OCI-M1 (cell line): ENCODE measurements at places on chromosomes 4 and X.
A peak's percentile ranks its signal among the peaks of the same experiment; 100 is the strongest.

- DNase-seq = no peak
Observed at GRCh38 chr4:89344571-89344970, 37.0 kb upstream of the GPRIN3 start.

DNA sequence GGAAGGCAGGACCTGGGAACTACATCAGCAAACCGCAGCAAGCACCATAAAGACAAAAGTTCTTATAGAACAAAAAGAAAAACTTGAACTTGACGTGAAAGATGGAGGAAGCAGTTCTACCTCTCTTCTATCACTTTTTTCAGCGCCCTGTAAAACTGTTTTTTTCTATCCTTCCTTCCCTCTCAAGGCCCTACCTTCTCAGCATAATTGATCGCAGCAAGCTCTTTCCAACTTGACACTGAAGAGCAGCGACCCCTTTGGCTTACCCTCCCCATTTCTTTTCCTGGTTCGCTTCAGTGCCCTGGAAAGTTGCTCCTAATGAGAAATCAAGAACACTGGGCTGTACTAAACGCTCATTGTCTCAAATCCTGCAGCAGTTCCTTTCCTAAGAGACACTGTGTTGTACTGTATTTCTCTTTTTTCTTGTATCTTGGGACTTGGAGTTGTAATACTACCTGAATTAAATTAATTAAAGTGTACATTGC lies 150.6 kb upstream of the SLC4A4 start:
- peak; percentile 39 for DNase-seq

- peak; percentile 24 for DNase-seq
Observed at GRCh38 chr4:37666625-37667071, 19.5 kb downstream of the RELL1 start.

GRCh38 chr4:184255871-184256642 lies 38.4 kb upstream of the ENPP6 start:
- no peak for DNase-seq

DNA sequence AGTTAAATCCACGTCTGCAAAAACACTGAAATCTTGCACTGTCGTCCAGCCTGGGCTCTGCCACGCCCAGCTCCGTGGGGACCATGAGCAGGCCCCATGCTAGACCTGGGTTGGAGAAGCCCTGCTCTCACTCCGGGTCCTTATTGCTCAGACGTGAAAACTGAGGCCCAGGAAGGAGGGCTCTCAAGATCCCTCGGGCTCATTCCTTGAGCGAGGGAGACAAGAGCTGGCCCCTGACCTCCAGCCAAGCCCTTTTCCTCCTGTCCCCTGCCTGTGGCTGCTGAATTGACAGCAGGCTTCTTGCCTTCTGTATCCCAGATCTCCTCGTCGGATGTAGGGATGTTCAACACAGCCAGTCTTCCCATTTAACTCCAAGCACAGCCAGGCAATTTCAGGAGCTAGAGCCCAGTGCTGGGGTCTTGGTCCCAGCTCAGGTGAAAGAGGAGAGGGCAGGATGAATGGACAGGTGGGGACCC lies 109.5 kb downstream of the CPZ start:
- DNase-seq = no peak

DNA sequence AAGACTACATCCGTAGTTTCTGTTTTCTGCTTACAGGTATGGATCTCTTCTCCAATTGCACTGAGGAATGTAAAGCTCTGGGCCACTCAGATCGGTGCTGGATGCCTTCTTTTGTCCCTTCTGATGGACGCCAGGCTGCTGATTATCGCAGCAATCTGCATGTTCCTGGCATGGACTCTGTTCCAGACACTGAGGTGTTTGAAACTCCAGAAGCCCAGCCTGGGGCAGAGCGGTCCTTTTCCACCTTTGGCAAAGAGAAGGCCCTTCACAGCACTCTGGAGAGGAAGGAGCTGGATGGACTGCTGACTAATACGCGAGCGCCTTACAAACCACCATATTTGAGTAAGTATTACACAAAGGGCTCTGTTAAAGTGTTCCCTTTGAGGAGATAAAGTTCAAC lies 13.8 kb downstream of the PCDH10 start:
- no peak for DNase-seq

DNA sequence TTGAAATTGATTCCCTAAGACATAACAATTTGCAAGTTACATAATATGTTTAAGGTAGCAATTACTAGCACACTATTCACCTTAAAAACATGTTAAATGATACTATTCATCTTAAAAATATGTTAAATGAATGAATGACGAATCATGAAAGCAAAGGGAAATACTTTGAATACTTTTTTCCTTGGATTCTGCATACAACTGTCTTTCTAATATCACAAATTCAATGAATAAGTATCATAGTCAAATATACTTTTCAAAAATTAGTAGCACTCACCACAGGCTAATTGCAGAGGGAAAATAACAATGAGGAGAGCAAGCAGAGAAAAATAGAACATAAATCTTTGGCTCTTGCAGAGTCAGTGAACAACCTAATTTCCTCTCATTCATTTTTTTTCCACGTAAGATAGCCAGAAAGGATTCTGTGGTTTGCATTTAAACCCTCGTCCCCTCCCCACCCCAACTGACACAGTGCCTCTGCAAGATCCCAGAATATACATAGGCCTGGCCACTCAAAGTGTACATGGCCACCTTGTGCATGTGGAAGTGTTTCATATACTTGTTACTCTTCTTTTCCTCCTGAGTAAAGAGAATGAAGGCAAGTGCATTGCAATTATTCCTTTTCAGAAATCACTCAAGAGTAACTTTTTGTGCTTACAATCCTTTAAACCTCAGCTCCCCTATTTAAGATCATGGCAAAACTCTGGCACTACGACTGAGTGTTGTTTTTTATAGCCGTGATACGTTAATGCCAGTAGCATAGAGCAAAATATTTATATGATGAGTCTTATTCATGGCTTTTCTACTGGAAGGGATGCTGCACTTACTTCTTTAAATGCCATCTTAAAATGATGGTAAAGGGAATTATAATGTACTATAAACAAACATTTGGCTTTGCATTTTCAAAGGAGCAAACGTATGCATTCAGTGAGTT lies 236.4 kb downstream of the PDGFC start:
- peak; percentile 16 for DNase-seq

- no peak for DNase-seq
Observed at GRCh38 chr4:94877973-94878372, 120.2 kb downstream of the BMPR1B start.

DNA sequence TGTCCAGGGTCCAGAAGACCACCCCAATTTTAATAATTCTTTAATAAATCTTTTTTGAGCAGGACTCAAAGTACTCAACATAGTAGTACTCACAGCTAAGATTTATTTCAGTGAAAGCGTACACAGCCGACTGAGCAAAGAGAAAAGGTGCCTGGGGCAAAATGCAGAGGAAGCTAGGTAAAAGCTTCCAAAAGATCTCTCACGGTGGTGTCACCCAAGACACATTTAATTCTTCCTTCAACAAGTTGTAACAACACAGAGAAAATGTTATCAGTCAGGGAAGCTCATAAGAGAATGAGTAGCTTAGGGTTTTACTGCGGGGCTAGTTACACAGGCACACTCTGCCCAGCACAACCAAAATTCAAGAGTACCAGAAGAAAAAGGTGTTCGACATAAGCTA lies 201.1 kb downstream of the OPHN1 start:
- DNase-seq = no peak

- peak; percentile 31 for DNase-seq
Observed at GRCh38 chr4:153471698-153472093, 5.5 kb downstream of the TMEM131L start.

GRCh38 chrX:48800574-48801279 lies 1.1 kb upstream of the HDAC6 start:
- peak; percentile 95 for DNase-seq

DNA sequence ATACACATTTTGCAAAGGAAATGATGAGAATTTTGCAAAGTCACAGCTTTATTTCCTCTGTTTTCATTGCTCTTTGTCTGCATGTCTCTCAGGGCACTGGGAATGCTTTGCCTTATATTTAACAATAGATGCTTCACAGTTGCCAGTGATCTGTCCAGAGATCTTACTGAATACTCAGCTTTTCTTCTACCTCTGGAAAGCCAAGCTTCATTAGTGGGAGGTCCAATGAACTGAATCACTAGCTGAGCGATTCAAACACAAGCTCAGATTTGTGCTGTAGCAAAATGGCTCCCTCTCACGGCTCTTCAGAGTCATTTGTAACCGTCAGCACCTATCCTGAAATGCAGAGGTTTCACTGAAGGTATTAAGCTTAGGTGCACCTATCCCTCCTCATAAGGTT lies 138.9 kb downstream of the DCLK2 start:
- peak; percentile 53 for DNase-seq

DNA sequence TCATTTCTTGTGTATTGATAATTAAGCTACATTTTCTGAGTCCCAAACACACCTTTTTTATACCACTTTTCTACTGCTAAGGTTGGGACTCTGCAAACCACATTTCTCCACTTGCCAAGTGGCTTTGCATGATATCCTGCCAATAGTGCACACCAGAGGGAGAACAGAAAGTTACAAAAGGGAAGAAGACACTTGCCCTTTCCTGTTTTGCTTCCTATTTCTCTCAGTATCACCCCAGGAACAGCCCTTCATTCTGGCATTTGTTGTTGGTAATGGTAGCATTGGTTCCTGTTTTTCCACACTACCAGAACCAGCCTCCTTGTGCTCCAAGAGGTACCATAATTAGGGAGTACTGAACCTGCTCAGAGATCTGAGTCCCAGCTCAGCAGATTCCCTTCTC lies 87.1 kb downstream of the HDX start:
- peak; percentile 0 for DNase-seq

GRCh38 chr4:151291485-151291884 lies 14.5 kb downstream of the PRSS48 start:
- DNase-seq = no peak

DNA sequence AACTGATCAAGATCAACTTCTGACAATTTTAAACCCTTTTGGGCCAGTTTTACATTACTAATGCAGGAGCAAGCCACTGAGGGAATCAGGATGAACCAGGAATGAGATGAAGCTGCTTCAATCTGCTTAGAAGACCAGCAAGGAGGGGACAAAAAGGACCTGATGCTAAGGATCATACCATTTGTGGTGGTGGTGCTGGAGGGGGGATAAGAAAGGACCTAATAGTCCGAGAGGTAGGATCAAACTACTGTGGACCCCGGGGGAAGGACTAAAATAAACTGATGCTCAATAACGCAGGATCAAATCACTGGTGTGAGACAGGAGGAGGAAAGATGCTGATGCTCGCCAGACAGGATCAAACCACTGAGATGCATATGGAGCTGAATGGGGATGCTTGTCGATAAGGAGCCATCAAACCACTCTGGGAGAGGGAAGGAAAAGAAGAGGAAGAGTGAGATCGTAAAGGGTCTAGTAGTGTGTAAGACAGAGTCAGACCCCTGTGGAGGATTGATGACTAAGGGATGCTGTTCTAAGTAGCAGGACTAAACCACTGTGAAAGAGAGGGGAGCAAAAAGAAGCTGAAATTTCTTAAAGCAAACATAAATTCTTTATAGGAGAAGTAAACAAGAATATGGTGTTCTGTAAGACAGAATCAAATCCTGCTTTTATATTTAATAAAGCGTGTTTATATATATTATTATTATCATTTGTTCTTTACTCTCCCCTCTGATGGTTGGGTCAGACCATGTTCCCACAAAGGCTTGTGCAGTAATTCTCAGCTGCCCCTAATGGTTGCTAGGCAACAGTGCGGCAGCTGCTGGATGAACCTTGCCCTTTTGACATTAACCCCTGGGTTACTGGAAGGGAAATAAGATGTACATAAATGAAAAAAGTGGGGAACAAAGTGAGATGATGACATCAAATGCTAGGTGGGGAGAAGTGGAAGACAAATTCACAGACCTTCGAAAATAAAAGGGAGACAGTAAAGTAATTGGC lies 432.5 kb upstream of the FGF16 start:
- DNase-seq = peak; percentile 59

GRCh38 chr4:54661686-54662085 lies 3.9 kb downstream of the KIT start:
- peak; percentile 68 for DNase-seq

DNA sequence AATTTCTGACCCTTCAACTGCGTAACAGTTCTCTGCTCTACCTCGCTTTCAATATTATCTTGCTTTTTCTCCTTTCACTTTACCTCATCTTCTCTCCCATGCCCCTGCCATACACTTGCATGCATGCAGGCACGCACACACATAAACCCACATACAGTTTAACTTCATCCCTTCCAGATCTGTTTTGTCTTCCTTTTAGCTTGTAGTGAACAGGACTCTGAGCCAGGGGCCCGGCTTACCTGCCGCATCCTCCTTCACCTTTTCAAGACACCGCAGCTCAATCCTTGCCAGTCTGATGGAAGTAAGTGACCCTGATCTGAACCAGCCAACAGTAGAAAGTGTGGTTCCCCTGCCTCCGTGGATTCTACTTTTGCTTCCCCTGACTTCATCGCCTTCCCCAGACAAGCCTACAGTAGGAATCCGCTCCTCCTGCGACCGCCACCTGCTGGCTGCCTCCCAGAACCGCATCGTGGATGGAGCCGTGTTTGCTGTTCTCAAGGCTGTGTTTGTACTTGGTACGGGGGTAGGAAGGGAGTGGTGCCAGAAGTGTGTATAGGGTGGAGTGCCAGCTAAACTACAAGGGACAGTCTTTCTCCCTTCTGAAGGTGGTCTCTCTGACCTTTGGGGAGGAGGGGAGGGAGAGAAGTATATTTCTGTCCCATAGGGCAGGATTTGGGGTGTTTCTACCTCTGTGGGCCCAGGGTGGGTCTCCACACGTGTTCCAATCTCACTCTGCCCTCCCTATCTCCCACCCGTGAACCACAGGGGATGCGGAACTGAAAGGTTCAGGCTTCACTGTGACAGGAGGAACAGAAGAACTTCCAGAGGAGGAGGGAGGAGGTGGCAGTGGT lies 10.7 kb downstream of the MED12 start:
- peak; percentile 74 for DNase-seq

DNA sequence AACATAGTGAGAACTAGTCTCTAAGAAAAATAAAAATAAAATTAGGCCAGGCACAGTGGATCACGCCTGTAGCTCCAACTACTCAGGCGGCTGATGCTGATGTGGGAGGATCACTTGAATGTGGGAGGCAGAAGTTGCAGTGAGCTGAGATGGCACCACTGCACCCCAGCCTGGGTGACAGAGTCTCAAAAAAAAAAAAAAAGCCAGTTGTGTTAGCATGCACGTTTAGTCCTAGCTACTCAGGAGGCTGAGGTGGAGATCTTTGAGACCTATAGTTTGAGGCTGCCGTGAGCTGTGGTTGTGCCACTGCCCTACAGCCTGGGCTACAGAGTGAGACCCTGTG lies 2.5 kb downstream of the DCK start:
- peak; percentile 74 for DNase-seq

DNA sequence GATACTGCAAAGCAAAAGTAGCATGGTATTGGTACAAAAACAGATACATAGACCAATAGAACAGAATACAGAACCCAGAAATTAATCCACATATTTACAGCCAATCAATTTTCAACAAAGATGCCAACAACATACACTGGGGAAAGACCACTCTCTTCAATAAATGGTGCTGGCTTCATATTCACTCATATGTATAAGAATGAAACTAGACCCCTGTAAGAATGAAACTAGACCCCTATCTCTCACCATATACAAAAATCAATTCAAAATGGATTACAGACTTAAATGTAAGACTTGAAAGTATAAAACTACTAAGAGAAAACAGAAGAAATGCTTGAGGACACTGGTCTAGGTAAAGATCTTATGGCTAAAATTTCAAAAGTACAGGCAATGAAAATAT lies 19.3 kb downstream of the TLR6 start:
- DNase-seq = no peak

- no peak for DNase-seq
Observed at GRCh38 chr4:133800966-133801365, 400.6 kb downstream of the PABPC4L start.
